Activated CD8-positive, alpha-beta memory T cell treated with anti-CD3 and anti-CD28 coated beads, Interleukin-2, amount 50 U/mL, for 48 hours (primary cell): ENCODE measurements at places on chromosomes 2 and 18.

- no peak for DNase-seq
Measured at GRCh38 chr2:97851172-97851571, 137.8 kb downstream of the ZAP70 start.

DNA sequence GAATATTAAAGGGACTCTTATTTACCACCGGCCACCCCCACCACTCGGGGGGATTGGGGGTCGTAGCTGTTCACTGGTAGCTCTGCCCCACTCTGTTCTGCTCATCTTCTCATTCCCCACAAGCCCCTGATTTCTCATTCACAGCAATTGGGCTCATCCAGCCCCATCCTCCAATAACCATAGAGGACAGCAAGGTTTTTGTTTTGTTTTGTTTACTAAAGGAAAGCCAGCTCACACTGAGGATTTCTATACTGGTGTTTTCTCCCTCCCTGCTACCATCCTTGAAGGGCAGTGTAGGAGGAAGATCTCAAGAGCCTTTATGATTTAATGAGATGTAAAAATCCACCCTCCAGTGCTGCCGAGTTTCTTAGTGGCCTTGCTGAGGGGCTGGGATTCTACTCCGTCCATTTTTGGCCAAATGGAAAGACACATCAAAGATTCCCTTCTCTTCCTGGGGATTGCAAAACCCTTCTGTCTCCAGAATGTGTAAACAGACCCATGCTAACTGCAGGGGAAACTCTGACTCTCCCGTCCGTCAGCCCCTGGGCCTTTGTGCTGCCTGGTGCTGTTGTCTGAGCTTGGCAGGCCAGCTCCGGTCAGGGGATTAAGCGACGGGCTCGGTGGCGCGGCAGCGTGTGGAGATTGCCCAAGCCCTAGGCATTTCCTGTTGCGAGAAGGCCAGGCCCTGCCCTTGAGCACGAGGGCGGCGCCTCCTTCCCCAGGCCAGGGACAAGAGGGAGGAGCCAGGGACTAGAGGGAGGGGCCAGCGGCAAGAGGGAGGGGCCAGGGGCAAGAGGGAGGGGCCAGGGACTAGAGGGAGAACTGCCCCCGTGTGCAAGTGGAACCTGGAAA, 165.0 kb downstream of the ANTXR1 start:
- DNase-seq = no peak

GRCh38 chr2:42795841-42796301, 3.5 kb upstream of the HAAO start:
- no peak for DNase-seq

DNA sequence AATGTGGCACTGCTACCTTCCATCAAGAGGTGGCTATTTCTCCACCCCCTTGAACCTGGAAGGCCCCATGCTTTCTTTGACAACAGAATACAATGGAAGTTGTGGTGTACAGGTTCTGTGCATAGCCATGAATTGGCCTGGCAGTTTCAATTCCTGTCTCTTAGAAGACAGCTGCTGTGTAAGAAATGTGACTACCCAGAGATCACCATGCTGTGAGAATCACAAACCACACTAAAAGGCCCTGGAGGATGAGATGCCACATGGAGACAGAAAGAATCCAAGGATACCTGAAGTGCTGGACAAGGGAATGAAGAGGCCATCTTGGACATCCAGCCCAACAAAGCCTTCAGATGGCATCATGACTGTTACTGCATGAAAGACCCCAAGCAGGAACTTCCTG, 47.7 kb upstream of the EHBP1 start:
- no peak for DNase-seq
